Posterior vena cava (tissue), 2 donors: ENCODE measurements at places on chromosomes 7 and 10. TPM values are rescaled to one million over a fixed set of nuclear protein-coding genes. Genes with fewer than 3 reads are reported as not detected.

DNA sequence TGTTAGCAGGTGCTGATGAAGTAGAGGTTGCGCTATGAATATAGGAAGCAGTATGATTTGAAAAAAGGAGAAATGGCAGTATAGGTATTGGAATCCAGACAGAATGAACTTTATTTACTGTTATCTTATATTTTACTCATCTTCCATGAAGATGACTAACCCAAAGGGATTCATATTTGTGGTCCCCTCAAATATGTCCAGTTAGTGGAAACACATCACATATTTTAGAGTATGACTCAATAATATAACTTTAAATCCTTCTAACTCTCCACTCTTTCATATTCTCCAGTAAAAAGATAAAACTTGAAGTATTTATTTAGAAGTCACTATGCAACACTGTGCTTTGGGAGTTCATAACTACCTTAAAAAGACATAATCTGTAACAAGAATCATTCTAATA is 286.5 kb upstream of the LRRTM3 start:
- no peak for DNase-seq

Gene PTN
- 4.0 TPM for total RNA-seq

DNA sequence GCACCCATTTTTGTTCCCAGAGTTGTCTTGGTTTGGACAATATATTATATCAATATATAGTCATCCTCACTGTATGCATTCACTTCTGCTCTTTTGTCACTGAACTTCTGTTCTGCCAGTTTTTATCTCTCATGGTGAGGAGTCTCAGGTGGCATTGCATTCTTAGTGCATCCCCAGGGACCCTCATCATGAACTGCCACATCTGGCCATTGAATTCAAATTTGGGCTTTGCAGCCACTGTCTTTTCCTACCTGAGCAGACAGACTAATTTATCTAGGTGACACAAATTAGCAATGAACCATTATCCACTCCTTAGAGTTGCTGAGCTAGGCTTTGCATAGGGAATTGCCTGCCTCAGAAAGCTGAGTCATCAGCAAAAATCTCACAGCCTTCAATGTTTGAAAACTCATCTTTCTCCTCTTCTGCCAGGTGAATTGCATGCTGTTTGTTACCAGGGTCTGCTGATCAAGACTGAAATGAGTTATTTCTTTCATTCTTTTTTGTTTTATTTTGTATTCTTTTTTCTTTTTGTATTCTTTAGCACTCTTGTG is 316.8 kb upstream of the MTPN start:
- no peak for DNase-seq

Gene KCNH2
- total RNA-seq, result 37.3 TPM

Gene DNAH11
- total RNA-seq, result 0.81 TPM

Gene PILRA
- total RNA-seq, result 5.9 TPM

DNA sequence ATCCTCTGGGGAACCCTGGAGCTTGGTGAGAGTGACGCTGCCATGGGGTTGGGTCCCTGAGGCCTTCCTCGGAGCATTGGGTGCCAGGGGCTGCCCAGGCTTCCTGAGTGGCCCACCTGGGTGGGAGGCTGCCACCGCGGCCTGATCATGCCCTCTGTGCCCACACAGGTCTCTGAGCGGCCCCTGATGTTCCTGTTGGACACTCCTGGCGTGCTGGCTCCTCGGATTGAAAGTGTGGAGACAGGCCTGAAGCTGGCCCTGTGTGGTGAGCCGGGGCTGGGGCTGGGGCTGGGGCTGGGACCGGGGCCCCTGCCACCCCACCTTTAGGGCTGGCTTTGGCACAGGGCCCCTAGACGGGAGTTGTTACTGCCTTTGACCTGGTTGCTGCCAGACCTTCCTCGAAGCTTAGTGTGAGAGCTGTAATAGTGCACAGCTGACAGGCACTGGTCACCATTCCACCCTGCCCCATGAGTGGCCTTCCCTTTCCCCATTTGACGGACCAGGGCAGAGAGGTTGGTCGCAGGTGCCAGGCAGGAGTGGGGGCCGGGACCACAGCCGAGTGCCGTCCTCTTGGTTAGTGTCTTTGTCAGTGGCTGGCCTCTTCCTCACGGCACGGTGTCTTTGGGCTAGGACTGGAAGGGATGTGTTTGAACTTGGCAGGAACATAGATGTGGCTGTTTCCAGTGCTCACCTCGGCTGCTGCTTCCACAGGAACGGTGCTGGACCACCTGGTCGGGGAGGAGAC is 8.2 kb downstream of the MTG1 start:
- peak; percentile 69 for DNase-seq

Gene ABLIM1
- total RNA-seq, result 123 TPM

Gene TMEM176B
- 65.3 TPM for total RNA-seq

DNA sequence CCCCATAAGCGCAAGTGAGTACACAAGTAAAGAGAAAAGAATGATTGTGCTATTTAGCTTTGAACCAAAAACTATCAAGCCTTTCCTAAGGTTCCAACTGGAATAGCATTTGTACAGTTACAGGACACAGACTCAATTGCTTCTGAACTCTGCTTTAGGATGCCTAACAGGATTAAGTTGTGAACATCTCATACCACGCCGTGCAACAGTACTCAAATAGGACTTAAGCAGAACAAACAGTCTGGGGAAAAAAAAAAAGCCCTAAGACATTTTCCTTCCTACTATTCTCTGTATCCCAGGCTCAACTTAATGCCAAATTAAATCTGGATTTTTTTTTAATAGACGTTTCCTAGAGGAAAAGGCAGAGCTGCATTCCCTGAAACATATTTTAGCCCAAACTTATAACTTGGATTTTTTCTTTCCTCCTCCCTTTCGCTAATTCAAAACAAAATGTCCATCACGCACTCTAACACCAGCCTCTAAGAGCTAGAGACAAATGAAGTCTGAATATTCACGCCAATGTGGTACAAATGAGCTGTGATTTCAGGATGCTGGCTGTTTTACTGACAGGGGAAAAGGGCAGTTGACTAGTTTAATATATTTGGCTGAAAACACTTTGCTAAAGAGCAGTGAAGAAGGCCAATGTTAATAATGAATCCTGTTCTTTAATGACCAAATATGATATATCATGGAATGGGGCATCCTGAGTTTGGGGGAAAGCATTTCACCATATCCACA is 68.6 kb downstream of the CALD1 start:
- DNase-seq, result no peak

Gene FGFBP3
- 1.5 TPM for total RNA-seq

GRCh38 chr10:89035461-89035860 is 44.9 kb downstream of the FAS start:
- no peak for DNase-seq

Gene GDF10
- 18.6 TPM for total RNA-seq

GRCh38 chr7:14714161-14714728 is 188.3 kb downstream of the DGKB start:
- no peak for DNase-seq

DNA sequence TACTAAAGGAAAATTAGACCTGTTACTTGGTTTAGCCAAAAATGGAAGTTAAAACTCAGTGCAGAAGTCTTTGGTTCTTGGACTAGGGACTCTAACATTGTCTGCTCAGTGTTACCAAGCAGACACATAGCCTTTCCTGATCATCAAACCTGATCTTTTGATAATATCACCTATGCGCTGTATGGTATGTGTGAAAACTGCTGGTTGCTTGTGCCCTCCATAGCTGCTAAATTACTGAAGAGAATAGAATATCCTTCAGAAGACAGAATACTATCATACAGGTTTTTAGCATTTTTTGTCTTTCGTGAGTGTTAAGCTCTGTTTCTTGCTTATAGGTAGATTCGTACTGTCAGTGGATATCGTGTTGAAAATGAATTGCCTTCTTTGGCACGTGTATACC is 68.7 kb downstream of the ST7 start:
- no peak for DNase-seq

Gene EN2
- 0.19 TPM for total RNA-seq

GRCh38 chr7:70807650-70808049 is 324.3 kb upstream of the GALNT17 start:
- no peak for DNase-seq

Gene OPN1SW
- not detected for total RNA-seq

Gene CISD1
- 38.4 TPM for total RNA-seq

GRCh38 chr10:133516057-133516456 is 11.1 kb upstream of the CYP2E1 start:
- no peak for DNase-seq

DNA sequence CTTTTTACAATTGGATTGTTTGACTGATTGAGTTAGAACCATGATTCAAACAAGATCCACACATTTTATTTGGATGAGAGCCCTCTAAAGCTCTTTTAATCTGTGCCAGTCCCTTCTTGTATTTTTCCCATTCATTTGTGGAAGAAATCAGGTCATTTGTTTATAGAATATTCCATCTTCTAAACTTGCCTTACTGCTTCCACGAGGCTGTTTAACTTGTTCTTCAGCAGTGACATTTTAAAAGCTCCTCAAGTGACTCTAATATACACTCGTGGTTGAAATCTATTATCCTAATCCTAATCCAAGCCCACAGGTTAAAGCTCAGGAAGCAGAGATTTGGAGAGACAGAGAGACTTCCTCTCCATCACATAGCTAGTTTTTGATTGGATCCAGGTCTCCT is 155.4 kb upstream of the SVIL start:
- no peak for DNase-seq

Gene IFIT1B
- 0.14 TPM for total RNA-seq

DNA sequence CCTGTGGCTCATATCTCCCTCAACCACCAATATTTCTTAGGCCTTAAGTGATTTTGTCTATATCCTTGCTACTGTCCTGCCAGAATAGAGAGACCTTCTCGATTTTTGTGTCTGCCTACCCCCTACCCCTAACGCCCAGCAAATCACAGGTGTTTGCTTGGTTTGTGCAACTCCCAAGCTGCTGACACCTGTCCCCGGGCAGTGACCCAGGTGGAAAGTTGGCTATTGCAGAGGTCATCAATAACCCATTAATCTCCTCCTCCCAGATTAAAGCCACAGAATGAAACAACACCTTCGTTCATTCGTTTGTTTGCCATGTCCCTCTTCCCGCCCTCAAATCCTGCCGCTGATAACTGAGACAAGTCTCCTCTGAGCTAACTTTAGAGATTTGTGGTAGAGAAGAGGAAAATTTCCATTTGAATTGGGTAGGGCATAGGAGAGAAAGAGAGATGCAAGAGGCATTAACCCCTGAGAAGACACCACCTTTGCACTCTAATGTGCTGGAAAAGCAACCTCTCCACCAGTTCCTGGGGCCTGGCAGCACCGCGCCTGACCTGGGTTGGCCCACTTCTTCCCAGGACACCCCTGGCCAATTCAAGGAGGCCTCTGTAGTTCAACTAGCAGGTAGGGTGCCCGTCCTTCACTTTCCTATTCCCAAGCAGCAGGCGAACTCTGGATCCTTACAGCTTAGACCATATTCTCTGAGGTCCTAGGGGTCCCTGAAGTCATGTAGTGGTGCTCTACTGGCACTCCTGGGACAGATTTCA is 3.0 kb downstream of the NEUROG3 start:
- DNase-seq, result no peak

Gene PRKG1
- total RNA-seq, result 96.0 TPM

GRCh38 chr7:108461840-108462239 is 5.6 kb upstream of the NRCAM start:
- DNase-seq, result no peak

Gene AS3MT
- total RNA-seq, result 1.2 TPM

GRCh38 chr10:122128357-122128756 is 139.4 kb downstream of the TACC2 start:
- DNase-seq, result peak; percentile 95

DNA sequence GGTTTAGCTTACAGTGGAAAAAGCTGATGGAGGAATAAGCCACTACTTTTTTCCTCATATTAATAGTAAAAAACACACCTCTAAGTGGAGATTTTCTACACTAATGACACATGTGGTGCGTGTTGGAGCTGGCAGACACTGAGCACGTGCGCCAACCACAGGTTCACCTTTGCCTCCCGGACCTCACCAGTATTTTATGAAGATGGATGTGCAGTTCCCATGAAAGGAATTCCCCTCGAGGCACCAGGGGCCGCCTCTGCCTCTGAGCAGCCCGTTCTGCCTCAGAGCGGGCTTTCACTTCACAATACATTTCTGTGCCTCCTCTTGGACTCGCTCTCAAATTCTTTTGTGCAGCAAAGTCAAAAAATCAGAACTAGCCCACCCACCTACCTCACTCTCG is 477.5 kb upstream of the ADARB2 start:
- no peak for DNase-seq

- DNase-seq, result no peak
These were observed 30.7 kb upstream of the SLC26A3 start for GRCh38 chr7:107833684-107834106.

DNA sequence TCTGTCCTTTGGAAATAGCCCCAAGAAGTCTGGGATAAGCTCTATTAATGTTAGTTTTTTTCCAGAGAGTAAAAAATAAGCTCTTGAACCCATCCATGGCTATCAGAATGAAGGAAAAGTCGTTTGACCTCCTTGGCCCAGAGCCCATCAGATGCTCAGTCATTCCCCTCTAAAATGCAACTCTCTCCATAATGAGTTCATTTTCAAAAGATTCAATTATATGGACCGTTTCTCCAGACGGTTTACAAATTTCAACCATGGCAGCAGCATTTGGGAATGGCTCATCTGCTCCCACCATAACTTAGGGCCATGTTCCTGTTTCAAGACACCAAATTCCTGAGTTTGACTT is 220.0 kb downstream of the PTPRN2 start:
- DNase-seq, result peak; percentile 7
